Tongue (tissue), 3 donors: ENCODE measurements at places on chromosomes 7 and 10. TPM values are rescaled to one million over a fixed set of nuclear protein-coding genes. Genes with fewer than 3 reads are reported as not detected.
A peak's percentile ranks its signal among the peaks of the same experiment; 100 is the strongest.

DNA sequence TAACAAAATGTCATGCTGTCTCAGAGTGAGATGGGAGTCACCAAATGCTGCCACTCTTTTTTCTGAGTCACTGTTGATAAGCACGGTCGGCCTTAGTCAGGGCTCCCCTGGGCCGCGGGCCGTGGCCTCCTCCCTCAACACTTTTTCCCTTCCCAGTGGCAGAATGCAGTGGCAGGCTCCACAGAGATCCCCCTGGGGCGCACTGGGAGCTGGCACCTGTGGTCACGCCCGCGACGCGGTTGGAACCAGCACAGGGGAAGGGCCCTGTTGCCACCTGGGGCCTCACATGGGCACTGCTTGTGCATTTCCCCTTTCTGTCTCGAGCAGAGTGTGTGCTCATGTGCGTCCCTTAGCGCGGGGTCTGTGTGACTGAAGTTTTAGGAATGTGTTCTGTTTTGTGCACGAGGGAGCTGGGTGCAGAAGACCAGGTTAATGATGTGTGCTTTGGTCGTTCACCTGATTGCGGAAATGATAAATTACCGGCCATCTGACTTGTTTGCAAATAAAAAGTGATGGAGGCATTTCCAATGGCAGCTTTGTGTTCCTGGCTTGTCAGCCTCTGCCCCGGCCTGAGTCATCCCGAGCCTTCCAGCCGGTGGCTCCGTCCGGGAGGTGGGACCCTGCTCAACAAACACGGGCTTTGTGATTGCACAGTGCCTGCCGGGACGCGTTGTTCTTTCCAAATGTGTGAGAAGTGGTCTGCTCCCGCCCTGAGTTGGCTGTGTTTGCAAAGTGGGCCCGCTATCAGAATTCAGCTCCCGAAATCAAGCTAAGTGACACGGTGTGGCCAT is 100.7 kb downstream of the NKX6-2 start:
- DNase-seq, result peak; percentile 35

GRCh38 chr7:66604198-66604597 is 24.5 kb upstream of the KCTD7 start:
- no peak for DNase-seq

- DNase-seq, result no peak
These were observed 5.5 kb upstream of the ADCY1 start for GRCh38 chr7:45568536-45569289.

GRCh38 chr7:148963583-148964482 is 64.5 kb downstream of the PDIA4 start:
- peak; percentile 33 for DNase-seq

HSPB1 gene
- total RNA-seq, result 326 TPM

GRCh38 chr7:149680331-149681025 is 92.9 kb downstream of the ZNF467 start:
- no peak for DNase-seq

DNA sequence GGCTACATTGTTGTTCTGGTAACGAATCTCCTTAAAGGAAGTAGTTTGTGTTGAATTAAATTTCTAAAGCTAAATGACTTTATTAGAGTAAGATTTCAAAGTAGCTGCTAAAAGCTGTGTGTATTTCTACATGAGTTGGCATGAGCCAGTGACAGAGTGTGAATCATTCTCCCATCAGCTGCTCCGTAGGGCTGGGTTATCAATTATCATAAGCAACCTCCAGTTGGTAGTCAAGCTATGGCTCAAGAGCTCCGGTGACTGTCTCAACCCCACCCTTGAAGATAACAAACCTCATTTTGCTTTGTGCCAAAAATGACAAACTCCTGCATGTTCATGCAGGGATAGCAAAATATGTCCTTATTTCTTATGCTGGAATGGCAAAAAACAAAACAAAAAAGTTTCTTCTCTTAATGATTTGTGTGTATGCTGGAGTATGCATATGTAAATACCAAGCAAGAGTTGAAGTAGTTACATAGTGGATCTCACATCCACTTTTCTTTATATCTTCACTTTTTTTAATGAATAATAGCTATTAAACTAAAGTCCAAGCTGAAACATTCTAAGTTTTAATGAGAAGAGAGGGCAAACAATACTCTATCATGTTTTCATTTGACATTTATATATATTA is 249.4 kb downstream of the CACNA2D1 start:
- DNase-seq, result no peak

DNA sequence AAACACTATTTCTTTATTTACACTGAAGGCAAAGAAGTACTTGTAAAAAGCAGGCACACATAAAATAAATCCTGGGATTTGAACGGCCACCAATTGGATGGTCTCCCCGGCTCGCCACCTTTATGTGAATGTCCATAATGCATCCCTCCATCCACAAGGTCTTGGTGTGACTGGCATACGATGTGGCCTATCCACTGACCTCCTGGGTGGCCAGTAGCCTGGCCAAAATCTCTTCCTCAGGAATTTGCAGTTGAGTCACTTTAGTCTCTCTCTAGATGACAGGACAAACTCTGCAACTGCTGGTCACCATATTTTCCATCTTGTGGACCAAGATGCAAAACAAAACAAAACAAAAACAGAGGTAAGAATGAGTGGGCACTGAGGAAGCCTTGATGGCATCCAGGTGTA is 39.1 kb downstream of the CDK1 start:
- DNase-seq, result no peak

DNA sequence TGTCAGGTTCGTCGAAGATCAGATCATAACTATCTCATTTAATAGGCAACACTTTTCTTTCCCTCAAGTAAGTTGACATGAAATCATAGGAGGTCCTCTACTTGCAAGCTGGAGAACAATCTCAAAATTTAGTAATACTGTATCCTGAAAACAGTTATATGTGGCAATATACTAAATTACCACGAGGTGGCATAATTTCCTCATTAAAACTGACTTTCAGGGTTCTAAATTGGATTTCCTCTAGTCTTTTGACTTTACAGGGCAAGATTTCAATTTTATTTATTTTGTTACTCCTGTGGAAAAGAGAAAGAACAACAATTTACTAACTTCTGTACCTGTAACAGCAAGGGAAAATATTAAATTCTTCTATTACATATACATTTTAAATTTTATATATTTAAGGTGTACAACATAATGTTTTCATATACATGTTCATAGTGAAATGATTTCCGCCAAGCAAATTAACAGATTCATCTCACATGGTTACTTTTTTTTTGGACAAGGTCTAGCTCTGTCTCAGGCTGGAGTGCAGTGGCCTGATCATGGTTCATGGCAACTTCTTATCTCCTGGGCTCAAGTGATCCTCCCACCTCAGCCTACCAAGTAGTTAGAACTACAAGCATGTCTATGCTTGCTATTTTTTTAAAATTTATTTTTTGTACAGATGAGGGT is 53.4 kb upstream of the CYP2C18 start:
- peak; percentile 55 for DNase-seq

DNA sequence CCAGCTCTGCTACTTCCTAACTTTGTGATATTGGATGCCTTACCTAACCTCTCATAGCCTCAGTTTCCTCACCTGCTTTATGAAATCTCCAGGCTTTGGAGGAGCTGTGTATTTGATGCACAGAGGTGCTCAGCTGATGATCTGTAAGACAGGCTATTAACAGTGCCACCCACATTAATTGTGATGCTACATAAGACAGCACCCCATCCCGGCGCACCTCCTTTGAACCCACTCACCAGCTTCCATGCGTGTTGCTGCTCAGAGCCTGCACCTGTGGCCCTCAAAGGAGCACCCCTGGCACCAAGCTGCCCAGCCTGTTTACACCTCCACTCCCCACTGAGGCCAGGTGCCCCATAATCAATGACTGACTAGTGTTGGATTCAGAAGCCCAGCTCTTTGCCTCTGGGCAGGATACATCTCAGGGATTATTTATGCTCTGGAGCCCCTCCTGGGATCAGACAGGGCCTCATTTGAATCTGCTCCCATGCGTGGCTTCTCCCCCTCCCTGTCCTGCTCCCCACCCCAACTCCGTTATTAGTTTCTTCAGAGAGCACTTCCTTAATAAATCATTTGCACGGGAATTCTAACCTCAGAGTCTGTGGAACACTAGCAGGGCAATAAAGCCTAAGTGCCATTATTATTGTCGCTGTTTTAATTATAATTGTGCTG is 87.7 kb downstream of the GFRA1 start:
- DNase-seq, result no peak

DNA sequence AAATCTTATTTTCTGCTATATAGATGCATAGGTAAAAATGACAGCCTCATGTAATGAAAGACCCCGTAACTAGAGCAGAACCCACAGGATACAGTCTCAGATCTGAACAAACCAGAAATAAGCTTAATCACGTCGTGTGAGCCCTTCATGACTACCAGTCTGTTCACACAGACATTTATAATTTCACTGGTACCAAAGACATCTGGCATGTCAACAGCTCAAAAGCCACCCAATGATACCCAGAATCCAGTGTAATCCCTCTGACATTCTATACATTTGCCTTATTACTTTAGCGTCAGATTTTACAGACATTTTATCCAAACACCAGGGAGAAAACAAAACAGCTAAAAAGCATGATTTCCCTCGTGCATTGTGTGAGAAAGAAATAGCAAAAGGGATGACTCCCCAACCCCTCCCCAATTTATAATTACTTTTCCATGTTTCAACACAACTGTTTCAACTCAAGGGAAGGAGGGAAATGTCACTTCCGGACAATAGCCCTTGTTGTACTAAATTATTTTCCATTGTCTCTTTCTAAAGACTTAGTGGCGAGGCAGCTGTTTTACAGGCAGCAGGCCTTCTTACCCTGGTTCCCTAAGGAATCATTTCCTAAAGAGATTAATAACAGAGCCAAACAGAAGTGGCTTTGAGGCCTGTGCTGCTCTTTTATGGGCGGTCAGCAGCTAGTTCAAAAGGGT is 33.2 kb downstream of the DOCK4 start:
- DNase-seq, result peak; percentile 77

DNA sequence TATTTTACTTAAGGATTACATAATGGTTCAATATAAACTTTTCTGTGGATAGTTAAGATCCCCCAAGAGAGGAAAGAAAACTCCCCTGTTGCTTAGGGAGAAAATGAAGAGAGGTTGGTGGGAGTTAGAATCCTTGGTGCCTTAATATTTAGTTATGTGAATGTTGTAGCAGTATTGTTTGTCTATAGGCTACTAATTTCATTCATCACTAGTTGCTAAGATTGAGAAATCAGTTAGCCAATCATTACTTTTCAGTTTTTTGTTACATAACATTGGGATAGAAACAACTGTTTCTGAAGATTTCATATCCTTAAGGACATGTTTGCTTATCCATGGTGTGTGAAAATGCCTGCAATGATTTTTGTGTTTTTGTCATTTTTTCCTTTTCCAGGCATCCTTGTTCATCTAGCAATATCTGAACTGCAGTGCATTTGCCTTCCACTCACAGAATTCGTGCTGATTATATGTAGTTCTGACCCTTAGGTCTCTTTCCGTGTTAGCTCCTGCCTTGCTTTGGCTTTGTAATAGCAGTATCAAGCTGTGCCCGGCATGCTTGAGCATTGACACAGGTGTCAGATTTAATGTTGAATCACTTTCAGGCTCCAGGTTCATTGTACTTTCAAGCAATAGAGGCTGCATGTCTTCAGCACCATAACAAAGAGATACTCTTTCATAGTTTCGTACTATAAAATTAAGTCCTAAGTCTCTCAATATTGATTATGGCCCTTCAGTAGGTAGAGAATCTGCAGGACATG is 85.0 kb downstream of the PODXL start:
- DNase-seq, result no peak
